Stimulated activated CD8-positive, alpha-beta memory T cell treated with anti-CD3 and anti-CD28 coated beads, Interleukin-15, amount 100 ng/mL, for 24 hours (primary cell): ENCODE measurements at places on chromosomes 7 and 10.

- no peak for DNase-seq
Measured at GRCh38 chr10:31087011-31087410, 55.3 kb upstream of the ZNF438 start.

DNA sequence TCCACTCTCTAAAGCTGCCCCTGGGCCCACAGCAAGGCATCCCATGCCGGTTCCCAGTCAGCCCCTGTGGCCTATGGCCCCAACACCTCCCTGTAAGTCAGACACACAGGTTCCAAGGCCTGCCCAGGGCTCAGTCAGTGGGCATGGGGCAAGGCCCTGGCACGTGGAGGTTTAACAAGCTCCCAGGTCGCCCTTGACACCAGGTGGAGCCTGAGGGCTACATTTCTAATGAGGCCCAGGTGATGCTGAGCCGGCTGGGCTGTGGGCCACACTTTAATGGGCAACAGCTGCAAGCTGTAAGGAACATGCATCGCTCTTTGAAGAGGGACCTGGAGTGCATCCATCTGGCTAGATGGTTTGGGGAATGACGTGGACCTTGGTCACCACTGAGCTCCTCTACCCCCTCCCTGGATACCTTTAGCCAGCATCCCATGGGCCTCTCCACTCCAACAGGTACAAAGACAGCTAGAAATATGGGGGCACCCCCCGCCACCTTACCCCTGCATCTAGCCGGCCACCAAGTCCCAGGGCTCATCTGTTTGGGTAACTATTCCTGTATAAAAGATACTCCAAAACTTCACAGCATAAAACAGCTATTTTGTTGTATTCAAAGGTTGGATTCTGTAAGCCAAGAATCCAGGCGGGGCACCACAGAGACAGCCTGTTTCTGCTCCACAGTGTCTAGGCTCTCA, 122.5 kb downstream of the OAT start:
- DNase-seq = no peak

GRCh38 chr7:10677668-10678232, 295.9 kb upstream of the PHF14 start:
- DNase-seq = no peak

- DNase-seq = no peak
Measured at GRCh38 chr10:78672918-78673317, 395.8 kb upstream of the ZMIZ1 start.

GRCh38 chr10:23968301-23968700, 240.6 kb upstream of the KIAA1217 start:
- no peak for DNase-seq

DNA sequence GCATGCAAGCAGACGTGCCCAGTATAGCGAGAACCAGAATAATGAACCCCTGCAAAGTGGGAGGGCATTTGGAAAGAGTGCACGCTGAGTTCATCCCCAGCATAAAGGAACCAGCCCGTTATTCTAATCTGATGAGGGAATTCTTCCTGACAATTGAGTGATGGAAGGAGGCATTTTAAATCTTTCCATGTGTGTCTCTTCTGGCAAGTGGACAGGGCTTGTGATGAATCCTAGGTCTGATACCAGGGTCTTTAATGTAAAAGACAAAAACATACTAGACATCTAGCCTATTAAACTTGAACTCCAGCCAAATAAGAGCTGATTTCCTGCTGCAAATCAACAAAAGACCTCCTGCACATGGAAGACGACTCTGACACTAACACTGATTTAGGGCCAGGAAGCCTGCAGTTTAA, 301.2 kb downstream of the DPP6 start:
- DNase-seq = no peak

- no peak for DNase-seq
Measured at GRCh38 chr7:101950450-101951119, 133.2 kb downstream of the CUX1 start.

- no peak for DNase-seq
Measured at GRCh38 chr10:10489805-10490571, 527.7 kb upstream of the CELF2 start.

DNA sequence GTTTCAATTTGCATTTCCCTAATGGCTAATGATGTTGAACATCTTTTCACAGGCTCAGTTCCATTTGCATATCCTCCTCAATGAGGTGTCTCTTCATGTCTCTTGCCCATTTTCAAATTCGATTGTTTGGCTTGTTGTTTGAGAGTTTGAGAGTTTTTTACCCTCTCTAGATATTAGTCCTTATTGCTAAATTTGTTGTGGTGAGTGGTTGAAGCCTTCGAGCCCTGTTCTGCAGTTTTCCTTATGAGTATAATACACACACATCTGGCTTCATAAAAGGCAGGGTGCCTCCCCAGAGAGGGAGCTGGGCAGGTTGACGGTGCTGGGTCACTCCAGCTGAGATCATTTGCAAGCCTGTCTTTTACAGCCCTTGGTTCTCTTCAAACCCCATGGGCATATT, 65.1 kb downstream of the RGS10 start:
- DNase-seq = no peak

DNA sequence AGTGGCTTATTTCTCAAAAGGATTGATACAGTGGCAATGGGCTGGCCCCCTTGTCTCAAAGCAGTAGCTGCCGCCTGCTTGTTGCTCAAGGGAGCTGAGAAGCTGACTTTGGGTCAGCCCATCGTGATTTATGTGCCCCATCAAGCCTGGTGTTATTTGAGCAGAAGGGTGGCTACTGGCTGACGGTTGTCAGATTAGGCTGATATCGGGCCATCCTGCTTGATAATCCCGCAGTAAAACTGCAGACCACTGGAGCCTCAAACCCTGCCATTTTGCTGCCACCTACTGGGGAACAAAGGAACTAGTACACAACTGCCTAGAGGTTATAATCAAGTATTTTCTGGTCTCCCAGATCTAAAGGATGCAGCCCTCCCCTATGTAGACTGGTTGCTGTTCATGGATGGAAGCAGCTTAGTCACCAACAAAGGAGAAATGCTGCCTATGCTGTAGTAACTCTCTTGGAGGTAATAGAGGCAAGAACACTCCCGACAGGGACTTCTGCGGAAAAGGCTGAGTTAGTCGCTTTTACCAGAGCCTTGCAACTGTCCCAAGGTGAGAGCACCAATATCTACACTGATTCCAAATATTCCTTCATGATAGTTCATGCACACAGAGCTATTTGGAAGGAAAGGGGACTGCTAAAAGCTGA, 65.9 kb upstream of the ZNF92 start:
- no peak for DNase-seq

GRCh38 chr10:11255796-11256444, 238.2 kb downstream of the CELF2 start:
- DNase-seq = no peak

DNA sequence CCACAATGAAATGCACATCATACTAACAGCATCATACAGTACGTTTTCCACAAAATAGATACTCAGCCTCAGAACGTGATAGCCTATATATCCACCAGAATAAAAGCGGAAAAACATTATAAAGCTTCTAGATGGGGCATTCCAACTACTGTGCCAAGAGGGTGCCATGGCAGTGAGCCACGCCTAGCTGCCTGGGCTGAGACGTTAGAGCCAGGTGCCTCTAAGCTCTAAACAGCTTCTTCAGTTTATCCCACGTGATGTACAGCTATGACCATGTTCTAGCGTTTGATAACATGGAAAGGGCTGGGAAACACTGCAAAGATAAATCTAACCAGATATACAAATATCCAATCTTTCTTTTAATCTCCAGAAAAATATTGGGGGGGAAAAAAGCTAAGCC, 17.8 kb downstream of the USP6NL start:
- no peak for DNase-seq

DNA sequence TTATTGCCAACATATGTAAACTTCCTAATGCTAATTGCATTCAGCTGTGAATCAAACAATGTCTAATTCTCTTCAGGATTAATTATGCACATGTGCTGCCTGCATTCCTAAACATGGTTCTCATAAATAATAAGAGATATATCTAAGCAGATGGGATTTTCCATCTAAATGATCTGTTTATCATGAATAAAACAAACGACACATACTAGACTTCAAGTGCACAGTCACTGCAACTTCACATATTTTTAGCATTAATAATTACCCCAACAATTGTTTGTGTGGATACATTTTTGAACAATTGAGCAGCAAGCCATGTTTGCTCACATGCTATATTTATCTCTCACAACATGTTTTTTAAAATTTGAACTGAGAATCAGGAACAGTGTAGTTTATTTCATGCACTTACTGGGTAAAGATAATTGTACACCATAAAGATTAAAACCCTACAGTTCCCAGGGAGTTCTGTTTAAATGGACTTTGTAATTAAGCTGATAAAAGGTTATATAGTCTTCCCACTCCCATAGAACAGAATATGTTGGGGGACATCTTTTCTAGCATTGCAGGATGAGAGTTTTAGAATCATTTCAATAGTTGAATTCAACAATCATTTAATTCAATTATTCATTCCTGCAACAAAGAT, 378.5 kb downstream of the MDFIC start:
- no peak for DNase-seq
